ENCODE measurements at places on chromosomes 12 and 14. TPM values are rescaled to one million over a fixed set of nuclear protein-coding genes. Genes with fewer than 3 reads are reported as not detected.

DNA sequence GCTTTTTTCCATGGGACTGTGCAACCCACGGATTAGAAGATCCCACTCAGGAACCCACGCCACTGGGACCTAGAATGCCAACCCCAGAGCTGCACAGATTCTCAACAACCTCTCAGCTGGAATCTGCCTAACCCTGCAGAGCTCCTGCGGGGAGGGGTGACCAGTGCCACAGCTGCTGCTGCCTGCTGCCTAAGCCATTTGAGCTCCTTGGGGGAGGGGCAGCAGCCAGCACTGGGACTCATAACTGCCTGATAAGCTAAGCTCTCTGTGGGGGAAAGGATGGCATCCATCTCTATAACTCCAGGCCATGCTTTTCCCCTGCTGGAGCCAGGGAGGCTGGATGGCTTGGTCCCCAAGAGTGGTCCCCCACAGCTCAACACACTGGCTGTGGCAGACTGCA, 182.8 kb downstream of the SLC5A8 start:
- no peak for DNase-seq

DNA sequence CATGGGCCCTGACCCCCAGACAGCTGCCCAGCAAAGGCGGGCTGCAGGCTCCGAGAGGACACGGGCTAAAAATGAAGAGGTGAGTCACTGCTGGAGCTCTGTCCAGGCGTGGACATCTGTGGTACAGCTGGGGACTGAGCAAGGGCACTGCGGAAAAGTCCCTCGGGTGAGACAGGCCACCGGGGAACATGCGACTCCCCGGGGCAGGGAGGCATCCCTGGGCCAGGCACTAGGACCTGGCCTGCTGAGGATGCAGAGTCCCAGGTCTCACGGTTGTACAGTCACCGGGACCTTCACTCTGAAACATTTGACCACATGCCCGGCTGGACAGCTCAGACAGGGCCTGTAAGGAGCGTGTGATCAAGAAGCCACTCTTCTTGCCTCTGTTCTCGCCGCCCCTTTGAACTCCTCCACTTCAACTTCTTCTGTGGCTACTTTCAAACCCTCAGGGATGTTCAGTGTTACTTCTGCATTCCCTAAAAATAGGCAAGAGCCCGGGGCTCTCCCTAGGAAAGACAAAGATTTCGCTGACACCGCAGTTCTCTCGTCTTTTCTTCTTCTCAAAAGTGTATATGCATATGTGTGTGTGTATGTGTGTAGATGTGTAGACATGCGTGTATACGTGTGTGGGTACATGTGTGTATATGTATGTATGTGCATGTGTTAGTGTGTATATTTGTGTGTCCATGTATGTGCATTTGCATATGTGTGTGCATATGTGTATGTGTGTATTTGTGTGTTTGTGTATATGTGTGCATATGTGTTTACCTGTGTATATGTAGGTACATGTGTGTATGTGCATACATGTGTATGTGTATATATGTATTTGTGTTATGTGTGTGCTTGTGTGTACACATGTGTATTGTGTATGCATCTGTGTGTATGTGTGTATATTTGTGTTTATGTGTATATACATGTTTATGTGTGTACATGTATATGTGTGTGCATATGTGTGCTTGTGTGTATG, 5.0 kb upstream of the RFLNA start:
- DNase-seq = no peak

GRCh38 chr12:10331642-10332239, 24.1 kb downstream of the KLRD1 start:
- peak; percentile 23 for DNase-seq

CCDC184 gene
- polyA plus RNA-seq = 0.24 TPM

GRCh38 chr14:58738876-58739275, 101.1 kb downstream of the DACT1 start:
- DNase-seq = no peak

FBRSL1 gene
- 42.5 TPM for polyA plus RNA-seq

AQP6 gene
- 19.3 TPM for polyA plus RNA-seq

- DNase-seq = no peak
Measured at GRCh38 chr14:79516009-79516408, 695.3 kb downstream of the DIO2 start.

All from right renal cortex interstitium (tissue), 3 donors.